ENCODE measurements at places on chromosomes 6 and 20.

DNA sequence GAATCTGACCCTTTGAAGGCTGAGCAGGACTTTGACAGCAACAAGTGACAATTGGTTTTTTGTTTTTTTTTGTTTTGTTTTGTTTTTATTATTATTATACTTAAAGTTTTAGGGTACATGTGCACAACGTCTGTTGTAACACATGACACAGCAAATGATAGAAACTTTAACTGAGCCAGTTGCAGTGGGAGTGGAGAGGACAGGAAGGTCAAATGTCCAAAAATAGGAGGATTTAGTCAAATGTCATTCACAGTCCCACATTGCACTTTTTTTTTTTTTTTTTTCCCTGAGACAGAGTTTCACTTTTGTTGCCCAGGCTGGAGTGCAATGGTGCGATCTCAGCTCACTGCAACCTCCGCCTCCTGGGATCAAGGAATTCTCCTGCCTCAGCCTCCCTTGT, 223.0 kb downstream of the HIVEP2 start:
- DNase-seq: no peak

DNA sequence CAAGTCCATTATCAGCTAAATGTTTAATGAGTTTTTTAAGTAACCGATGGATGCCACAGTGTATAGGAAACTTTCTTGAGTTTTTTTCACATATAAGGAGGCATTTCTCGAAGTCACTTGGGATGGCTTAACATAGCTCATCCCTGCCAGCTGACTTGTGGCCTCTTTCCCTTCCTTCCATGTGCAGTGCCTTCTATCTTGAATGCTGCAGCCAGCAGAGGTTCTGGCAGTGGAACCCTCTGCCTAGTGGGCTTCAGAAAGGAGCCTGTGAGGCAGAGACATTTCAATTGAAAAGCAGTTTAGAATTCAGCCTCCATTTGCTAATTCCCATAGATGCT, 51.9 kb downstream of the AKAP12 start:
- DNase-seq: no peak

- DNase-seq: peak; percentile 54
Measured at GRCh38 chr20:57092112-57092899, 174.1 kb downstream of the BMP7 start.

DNA sequence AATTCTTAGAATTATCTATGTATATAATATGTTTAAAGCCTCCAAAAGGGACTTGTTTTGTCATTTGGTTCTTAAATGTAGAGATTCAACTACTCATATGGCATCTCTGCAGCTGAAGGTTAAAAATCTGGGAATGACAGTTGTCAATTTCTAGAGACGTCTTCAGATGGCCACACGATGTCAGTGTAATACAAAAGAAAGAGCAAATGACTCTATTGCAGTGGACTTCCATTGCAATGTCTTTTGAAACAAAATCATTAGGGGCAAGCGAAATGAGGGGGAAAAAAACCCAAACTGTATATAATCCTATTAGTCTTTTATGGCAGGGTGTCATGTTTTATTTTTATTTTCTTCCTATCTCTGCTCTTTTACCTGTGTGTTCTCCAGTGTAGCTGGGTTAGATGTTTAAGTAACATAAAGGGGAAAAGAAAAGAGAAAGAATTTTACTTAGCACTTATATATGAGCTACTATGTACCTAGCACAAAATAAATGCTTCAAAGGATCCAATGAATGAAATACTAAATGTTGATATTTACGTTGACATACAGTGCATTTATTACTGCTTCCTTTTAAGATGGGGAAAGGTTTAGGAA, 26.2 kb downstream of the CCN2 start:
- DNase-seq: no peak

DNA sequence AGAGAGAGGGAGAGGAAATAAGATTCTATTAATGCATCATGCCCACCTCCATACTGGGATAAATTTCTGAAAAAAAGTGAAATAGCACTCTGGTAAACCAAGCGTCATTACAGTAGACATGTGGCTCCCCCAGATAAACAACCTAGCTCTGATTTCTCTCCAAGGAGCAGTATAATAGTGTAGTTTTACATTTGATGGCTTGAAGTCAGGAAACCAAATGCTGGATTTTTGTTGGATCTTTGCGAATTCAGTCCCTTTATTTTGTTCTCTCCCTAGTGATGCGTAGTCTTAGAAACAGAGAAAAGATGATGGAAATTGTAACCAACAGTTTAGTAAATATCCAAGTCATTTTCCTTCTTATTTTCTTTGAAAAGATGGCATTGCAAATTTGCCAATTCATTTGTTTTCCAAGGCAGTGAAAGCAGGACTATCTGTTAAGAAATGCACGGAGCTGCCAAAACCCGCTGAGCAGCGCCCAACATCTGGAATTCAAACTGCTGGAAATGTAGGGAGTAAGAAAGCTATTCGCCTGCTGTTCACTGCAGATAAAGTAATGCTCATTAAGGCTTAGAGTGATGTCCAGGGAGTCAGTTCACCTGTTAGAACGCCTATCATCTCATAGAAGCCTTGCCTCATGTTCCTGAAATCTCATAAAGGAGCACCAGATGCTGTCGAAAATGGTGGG, 85.7 kb upstream of the DOK5 start:
- DNase-seq: no peak

GRCh38 chr20:58590679-58591473, 60.2 kb upstream of the STX16 start:
- DNase-seq: no peak

DNA sequence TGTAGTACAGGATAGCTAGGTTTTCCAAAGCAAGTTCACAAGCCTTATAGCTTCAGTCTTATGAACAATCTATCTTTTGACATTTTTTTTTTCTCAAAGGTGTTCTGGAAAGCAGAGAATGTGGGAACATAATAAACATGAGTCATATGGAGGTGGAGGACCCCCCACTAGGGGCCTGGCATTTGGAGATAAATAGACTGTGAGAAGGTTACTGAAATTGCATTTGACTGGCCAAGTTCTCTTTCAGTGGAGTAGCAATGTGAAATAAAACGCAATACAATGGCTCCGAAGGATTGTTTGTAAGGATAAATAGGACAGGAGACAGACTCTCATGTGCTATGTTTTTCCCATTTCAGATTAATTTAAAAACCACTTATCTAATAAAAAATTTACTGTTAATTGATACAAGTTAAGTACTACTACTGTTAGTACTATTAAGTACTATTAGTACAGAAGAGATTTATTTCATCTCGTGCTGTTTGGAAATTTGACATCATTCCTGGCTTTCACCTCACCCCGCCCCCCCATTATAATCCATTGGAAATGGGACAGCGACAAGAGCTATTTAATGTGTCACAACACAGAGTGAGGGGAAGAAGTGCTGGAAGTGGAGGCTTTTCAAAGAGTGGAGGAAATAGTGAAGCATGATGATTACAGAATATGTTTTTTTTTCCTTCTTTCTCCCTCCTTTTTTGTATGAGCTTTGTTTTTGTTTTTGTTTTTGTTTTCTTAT, 122.6 kb upstream of the ID4 start:
- DNase-seq: no peak

DNA sequence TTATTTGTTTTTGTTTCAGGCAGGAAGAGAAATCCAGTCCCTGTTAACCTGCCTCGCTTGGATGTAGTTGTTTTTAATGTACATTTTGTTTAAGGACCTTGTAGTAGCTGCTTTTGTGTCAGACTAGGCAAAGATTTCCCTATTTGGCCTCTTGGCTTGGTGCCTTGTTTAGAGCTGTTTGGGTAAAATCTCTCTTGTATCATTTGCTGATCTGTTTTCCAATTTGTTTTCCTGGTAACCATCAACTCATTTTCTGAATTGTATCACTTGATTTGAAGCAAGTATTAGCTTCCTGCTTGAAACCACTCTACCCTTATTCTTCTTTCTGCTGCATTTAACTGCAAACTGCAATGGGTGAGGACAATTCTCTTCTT, 160.7 kb downstream of the ZFAND3 start:
- DNase-seq: no peak

DNA sequence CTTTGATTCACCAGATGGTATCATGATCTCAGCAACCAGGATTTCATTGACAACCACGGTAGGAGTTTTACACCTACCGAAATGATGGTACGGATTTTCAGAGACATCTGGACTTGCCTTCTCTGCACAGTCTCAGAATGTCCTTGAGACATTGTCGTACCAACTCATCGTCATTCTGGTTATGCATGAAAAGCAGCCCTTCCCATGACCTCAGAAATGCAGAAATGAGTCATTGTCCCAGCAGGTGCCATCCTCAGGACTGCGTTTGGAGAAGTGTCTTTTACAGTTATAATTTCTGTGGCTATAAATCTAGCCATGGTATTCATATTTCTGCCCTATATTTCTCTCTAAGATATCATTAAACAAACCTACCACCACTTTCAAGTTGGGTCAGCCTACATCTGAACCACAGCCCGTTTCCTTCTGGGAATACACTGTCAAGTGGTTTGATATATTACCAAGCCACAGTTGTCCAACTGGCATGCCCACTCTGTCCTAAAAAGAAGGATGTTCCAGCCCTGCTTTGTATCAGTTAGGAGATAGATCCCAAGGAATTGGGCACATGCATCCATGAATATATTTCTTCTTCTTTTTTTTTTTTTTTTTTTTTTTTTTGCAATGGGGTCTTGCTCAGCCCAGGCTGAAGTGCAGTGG, 7.5 kb upstream of the BFSP1 start:
- DNase-seq: no peak

DNA sequence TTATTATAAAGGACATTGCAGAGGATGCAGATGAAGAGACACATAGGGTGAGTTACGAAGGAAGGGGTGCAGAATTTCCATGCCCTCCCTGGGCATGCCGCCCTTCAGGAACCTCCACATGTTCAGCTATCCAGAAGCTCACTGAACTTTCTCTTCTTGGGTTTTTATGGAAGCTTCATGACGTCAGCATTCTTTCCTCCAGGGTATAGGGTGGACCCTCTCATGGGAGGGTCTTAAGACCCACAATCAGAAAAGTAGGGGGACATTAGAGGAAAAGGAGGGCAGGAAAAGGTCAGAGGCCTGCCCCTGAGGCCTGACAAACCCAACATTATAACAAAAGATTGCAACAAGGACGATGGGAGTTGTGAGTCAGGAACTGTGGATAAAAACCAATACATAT, 14.6 kb upstream of the DCBLD1 start:
- DNase-seq: no peak

DNA sequence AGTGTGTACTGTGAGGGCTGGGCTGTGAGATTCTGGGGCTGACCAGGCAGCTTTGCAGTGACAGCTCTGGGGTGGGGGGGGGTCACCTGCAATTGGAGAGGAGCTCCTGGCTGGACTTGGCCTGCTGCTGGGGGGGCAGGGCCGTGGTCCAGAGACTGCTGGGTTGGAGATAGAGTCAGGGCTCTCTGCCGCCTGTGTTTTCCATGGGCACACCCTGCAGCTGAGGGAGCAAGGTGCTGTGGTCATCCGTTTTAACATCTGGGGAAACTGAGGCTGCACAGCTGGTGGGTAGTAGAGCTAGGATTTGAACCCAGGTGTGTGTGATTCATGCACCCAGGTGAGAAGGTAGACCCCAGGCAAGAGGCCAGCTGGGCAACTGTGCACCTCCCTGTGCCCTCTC, 7.3 kb downstream of the DLGAP4 start:
- DNase-seq: peak; percentile 12

DNA sequence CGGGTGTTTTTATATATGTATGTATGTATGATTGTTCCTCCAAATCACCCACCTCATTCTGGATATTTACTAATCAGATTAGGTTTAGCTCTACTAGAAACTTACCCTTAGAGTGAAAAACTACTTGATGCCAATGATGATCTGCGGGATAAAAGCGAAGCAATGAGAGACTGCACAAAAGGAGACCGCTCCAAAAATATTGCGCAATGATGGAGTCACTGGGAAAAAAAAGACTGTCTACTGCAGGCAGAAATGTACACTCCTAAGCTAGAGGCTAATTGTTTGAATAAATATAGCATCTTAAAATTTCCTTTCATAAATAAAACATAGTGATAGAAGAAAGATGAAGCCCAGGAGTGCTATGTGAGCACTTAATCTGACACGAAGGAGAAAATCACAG, 7.3 kb downstream of the RAB32 start:
- no peak for DNase-seq

- DNase-seq: peak; percentile 77
Measured at GRCh38 chr6:15621203-15622044, 41.4 kb downstream of the DTNBP1 start.

GRCh38 chr6:43665376-43665775, 20.5 kb downstream of the RSPH9 start:
- no peak for DNase-seq

DNA sequence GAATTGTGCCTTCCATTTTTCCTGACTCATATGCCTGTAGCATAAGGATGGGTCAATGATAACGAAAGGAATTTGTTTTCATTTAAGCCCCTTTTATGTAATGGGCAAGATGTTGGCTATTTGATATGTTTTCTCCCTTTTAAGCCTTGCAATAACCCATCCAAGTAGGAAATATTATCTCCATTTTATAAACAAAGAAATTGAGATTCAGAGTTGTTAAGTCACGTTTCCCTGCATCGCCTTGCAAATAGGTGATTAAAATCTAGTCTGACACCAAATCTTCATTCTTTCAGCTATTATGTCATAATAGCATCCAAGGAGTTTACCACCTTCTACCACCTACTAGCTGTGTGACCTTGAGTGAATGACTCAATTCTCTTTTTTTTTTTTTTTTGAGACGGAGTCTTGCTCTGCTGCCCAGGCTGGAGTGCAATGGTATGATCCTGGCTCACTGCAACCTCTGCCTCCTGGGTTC, 7.0 kb downstream of the HNF4A start:
- DNase-seq: no peak

- no peak for DNase-seq
Measured at GRCh38 chr6:156379392-156380289, 397.5 kb upstream of the ARID1B start.

DNA sequence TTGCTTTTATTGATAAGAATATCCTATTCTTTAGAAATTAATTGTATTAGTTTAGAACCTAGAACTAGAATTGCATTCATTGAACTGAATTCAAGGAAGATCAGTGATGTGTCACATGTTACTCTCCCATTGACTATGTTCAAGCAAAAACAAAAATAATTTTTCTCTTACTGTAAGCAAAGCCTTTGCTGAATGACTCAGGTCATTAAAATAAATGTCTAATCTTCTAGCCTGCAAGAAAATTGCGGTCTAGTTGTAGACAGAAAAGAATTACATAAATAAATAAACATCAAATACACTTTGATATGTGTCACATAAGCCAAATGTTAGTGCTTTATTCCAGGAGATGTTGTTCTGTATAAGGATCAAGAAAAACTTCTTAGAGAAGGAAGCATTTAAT, 387.9 kb downstream of the ADGRB3 start:
- no peak for DNase-seq

DNA sequence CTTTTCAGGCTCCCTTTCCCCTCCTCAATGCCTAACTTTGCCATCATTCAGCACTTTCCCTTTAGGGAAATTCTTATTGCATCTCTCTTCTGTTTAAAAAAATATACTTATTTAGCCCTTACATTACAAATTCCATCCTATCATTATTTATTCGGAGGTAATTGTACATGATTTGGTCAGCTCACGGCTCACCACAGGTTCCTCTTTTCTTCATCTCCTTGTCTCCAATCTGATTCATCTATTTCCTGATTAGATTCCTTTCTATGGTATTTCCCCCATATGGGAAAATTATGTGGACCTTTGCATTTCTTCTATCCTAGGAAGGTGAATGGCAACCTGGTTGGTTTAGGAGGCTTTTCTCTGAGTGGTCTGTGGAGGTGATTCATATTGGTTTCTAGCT, 12.9 kb upstream of the EMILIN3 start:
- no peak for DNase-seq

Measured in upper lobe of left lung (tissue), 6 donors.